ENCODE measurements at places on chromosomes 7 and 10.

DNA sequence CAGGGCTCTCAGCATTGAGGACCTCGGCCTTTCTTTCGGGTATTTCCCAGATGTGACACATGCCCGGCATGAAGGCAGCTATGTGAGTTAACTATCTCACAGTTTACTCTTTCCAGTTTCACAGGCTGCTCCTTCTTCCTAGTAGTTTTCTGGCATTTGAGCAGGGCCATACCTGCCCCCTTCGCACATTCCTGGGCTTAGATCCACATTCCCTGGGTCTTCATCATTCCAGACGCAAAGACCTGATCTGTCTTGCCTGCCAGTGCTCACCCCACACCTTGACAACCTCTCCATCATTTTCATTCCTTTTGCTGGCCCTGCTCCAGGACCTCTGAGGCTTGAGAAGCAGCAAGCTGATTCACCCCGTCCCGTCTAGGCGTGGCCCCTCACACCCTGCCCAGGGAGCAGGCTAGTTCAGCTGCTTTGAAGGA, 227.5 kb downstream of the WDR11 start:
- peak; percentile 41 for DNase-seq

GRCh38 chr10:4947635-4948596, 15.3 kb upstream of the AKR1C1 start:
- DNase-seq = peak; percentile 85

GRCh38 chr7:3981281-3981680, 680.2 kb downstream of the SDK1 start:
- DNase-seq = no peak

GRCh38 chr10:14812271-14812670, 25.6 kb downstream of the CDNF start:
- peak; percentile 50 for DNase-seq

DNA sequence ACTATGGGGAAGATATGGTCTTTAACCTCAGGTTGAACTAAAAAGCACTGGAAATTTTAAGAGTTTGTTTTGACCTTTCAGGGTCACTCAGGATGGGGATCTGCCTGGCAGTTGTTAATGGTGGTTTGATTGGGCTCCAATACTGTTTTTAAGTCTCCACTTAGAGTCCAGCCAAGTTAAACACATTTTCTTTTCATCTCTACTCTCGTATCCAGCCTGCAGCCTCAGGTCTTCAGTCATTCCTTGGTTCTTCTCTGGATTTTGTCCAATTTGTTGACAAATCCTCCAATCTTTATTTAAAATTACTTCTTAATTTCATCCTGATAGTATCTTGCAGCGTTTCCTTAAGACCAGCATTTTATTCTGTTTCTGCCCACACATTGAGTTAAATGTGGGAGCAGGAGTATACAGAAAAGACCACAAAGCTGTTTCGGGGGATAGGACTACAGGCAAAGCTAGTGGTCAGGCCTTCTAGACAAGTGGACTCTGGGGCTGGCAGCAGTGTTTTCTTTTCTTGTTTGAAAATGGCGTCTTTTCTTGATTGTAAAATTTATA, 133.2 kb upstream of the INHBA start:
- DNase-seq = no peak

GRCh38 chr10:74753442-74754211, 72.8 kb upstream of the KAT6B start:
- no peak for DNase-seq

- DNase-seq = no peak
These were observed 34.3 kb downstream of the NACAD start for GRCh38 chr7:45054442-45054841.

DNA sequence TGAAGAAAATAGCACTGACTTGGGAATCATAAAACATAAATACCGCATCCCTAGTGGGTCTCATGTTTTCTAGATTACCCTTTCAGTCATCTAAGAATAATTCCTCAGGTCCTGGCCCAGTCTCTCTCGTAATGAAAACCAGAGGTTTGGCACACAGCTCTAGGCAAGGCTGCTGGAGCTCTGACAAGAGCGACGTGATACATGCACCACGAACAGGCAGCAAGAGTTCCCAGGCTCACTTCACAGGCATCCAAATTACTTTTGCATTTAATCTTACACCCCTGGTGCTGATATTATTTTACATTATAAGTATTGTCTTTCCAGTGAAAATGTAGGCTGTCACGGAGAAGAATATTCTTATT, 105.2 kb downstream of the THSD7A start:
- DNase-seq = no peak

- peak; percentile 77 for DNase-seq
These were observed 132.0 kb downstream of the PRKAG2 start for GRCh38 chr7:151744656-151745638.

DNA sequence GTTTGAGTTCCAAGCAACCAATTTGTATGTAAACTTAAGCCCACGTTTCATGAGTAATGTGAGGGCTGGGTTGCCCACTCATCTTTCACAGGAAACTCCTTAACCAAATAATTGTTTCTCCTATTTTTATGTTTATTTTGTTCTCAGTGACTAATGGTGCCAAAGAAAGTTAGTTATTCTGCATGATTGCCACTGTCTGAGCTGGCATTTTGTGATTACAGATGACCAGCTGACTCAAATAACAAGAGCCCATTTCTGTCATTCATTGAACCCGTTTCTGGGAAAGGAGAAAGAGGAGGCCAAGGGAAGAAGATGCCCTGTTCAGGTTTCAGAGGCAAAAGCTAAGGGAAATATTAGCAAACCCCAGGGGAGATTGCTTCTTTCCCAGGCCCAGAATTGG, 186.9 kb upstream of the MYO3A start:
- DNase-seq = peak; percentile 17

GRCh38 chr7:30965372-30965771, 1.6 kb downstream of the GHRHR start:
- DNase-seq = no peak

DNA sequence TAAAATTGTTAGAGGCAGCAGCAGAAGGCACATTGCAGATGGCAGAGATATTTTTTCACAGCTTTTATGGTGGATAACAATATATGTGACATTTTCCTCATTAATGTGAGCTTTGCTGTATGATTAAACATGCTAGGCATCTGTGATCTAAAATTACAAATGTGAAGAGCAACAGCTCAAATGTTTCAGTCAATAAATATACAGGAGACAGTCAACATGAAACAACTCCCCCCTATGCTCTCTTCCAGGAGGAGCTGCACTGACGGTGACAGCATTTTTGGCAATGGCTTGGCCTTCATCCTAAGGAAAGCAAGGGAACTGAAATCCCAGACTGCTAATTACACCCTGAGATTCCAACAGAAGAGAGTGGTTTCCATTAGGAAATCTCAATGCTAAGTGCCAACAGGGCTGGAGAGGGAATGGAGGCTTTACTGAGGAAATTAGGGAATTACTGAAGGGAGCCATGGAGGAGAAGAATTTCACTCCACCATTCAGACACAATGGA, 51.4 kb upstream of the GRB10 start:
- no peak for DNase-seq

DNA sequence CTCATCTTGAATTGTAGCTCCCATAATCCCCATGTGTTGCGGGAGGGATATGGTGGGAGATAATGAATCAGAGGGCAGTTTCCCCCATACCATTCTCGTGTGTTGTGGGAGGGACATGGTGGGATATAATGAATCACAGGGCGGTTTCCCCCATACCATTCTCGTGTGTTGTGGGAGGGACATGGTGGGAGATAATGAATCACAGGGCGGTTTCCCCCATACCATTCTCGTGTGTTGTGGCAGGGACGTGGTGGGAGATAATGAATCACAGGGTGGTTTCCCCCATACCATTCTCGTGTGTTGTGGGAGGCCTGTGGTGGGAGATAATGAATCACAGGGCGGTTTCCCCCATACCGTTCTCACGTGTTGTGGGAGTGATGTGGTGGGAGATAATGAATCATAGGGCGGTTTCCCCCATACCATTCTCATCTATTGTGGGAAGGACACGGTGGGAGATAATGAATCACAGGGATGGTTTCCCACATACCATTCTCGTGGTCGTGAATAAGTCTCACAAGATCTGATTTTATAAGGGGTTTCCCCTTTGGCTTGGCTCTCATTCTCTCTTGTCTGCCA, 271.0 kb downstream of the MAD1L1 start:
- peak; percentile 99 for DNase-seq

DNA sequence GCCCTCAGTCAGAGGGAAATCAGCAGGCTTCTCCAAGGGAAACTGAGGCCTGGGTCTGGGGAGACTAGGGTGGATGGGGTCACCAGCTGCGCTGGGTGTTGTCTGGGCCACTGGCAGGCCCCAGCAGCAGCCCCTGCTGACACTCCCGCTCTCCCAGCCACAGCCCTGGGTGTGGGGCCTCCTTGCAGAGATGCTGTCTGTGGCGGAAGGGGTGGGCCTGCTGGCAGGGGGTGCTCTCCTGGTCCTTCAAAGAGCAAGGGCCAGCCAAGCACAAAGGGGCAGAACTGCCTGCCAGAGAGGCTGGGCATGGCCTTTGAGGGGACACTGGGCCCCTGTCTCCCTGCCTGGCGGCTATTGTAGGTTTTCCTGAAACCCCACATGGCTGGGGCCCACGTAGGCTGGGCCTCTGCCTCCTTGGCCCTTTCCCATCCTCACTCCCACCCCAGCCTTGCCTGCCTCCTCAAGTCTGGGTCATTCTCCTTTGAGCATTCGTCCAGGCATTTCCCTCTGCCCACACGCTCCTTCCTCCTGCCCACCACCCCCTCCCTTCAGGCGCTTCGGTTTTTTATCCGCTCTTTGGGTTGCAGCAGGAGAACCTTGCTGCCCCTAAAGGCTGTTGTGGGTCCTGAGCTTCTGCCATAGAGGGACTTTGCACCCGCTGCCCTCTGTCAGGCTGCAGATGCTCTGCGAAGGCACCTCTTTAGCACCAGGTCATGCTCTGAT, 9.1 kb downstream of the COL13A1 start:
- DNase-seq = no peak

DNA sequence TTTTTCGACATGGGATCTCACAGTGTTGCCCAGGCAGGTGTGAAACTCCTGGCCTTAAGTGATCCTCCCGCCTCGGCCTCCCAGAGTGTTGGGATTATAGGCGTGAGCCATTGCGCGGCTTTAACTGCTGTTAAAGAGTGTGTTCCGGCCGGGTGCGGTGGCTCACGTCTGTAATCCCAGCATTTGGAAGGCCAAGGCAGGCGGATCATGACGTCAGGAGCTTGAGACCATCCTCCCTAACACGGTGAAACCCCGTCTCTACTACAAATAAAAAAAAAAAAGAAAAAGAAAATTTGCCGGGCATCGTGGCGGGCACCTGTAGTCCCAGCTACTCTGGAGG, 1.1 kb downstream of the RABGEF1 start:
- DNase-seq = peak; percentile 36

- DNase-seq = no peak
These were observed 82.8 kb downstream of the ALOX5 start for GRCh38 chr10:45456822-45457221.

DNA sequence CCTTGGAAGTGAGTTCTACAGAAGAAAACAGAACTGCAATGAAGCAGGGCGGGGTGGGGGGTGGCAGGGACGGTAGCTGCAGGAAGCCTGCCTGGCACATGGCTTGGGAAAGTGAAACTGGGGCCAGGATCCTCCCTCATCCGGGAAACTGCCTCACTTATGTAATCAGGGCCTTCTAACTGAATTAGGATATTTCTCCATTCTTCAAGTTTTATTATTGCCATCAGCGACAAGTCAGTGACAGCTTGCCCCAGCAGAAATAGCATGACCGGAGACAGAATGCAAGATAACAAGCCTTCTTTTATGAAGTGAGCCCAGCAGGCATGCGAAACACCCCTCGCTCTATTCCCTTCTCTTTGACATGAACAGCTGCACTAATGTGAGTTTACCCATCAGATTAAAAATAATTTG, 77.5 kb upstream of the CACUL1 start:
- no peak for DNase-seq

DNA sequence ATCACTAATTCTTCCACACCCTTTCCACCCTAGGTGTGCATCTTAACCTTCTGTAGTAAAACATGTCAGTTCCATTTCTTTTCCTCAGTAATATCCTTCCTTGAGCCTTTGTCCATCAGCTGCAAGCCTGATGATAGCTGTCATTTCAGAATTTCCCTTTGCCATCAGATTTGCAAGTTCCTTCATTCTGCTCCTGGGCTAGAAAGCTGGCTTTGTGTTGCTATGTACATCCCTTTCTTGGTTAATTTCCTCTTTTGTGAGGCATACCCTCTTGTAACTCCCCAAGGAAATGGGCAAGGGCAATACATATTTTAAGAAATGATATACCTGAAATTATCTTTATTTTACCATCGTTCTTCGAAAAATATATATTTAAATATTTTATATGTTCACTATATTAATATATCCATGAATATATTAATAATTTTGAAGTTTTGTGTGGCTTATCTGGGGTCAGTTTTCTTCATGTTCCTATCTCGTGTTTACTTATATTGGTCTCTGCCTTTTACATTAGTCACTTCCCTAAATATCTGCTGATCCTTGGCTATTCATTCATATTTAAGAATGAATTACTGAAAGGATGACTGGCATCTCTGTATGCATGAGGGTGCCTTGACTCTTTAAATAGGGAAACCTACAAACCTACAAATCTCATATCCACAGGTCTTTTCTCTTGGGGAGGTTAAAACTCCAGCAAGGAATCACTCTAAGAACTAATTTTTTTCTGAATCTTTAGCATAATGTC, 143.8 kb downstream of the ZNF22 start:
- DNase-seq = no peak

GRCh38 chr7:112058686-112059085, 147.5 kb downstream of the DOCK4 start:
- no peak for DNase-seq

DNA sequence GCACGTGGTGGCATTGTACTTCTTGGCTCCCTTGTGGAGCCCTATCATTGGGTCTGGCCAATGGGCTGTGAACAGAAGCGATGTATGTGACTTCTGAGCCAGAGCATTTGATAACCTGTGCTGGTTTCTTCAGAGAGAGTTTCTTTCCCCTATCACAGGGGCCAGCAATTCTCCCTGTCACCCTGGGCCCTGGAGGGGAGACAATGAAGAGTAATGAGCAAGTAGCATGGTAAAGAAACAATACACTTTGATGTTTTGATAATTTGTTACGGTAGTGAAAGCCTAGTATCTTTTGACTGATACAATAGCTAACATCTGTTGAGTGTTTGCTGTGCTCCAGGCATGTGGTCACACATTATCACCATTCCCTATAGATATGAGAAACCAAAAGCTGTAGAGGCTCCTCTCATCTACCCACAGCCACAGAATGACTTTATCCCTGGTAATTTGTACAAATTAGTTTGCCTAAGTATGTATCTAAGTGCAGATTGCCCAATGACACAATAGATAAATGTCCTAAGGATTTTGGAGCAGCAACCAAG, 113.4 kb upstream of the SVIL start:
- no peak for DNase-seq

DNA sequence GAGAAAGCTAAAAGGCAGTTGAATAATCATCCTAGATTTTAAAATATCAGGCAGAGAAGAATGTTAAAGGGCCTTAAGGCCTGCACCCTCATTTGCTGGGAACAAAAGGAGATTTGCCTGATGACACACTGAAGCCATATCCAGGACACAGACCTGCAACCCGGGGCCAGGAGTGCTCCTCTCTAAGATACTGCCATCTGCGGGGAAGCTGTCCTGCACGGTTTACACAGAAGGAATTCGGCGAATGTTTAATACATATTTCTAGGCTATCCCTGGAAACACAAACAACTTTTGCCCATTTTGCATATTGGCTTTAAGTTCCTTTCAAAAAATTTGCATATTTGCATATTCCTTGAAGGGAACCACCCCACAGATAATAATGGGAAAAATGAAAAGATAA, 52.3 kb downstream of the DYNC1I1 start:
- DNase-seq = no peak

- no peak for DNase-seq
These were observed 378.0 kb upstream of the SEMA3D start for GRCh38 chr7:85564861-85565260.

- DNase-seq = no peak
These were observed 47.9 kb downstream of the GALNT11 start for GRCh38 chr7:152073352-152073751.

All from HT1080 (cell line).